Suppressor macrophage (primary cell): ENCODE measurements at places on chromosomes 6 and 20.

DNA sequence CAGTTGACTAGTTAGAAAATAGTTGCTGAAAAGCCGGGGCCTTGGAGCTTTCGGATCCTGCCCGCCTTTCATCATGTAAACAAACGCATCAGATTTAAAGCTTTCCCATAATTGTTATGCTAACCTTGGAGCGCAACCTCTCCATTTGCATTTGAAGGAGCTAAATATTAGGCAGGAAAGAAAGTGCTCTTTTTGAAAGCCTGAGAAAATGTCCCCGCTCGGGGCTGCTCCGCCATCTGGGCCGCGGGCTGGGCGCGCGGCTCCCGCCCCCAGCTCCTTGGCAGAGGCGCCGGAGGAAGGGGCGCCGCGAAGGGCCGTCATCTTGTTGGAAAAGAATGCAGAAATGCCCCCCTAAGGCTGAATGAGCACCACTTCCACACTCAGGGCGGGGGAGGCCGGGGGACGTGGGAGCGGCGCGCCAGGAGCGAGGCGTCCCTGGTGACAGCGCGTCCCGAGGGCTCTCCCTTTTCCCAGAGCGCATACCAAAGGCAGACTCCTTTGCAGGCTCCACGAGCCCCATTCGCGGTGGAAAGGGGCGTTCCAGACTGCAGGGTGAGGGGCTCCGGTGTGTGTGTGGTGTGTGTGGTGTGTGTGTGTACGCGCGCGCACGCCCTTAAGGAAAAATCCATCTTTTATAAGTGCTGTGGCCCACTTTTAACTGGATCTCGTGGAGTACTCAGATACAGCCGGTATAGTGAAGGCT lies 145.6 kb upstream of the ID4 start:
- no peak for DNase-seq

- DNase-seq: no peak
These were observed 86.4 kb downstream of the ATXN1 start for GRCh38 chr6:16674801-16675392.

DNA sequence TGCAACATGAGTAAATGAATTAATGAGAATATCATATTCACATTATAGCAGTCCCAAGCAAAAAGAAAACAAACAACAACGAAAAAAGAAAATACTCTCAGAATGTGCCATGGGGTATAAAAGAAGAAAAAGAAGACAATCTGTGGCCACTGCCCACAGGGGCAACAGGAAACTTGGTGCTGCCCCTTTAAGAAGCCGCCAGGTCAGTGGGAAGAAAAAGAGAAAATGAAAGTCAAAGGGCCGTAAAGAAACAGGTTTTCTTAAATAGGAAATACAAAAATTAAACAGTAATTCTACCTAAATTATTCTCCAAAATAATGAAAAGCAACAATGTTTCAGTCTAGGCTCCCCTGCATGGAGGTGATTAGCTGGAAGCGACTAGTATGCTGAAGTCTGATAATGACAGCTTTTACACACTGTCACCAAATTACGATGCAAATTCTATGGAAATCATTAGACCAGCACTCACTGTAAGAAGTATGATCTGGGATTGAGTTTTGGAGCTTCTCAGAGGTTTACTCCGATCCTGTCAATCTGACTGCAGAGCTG lies 23.6 kb downstream of the GMDS start:
- peak; percentile 61 for DNase-seq

DNA sequence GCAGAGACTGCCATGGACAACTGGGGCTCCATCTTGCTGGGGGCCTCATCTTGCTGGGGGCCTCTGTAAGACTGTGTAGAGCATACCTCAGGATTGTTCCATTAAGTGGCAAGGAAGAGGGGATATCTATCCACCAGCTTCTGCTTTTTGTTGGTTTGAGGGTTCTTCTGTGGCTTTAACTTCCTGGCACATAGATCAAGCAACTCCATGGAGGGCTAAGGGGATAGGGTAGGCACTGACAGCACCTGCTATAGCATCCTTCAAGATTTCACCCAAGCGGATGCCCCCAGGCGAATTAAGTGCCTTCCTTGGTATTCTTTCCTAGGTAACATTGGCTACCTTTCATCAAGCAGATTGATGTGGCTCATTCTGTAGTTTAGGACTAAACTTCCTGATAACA lies 3.8 kb upstream of the LRRN4 start:
- no peak for DNase-seq
